Left renal pelvis (tissue), 4 donors: ENCODE measurements at places on chromosomes 1 and 21. TPM values are rescaled to one million over a fixed set of nuclear protein-coding genes. Genes with fewer than 3 reads are reported as not detected.

DNA sequence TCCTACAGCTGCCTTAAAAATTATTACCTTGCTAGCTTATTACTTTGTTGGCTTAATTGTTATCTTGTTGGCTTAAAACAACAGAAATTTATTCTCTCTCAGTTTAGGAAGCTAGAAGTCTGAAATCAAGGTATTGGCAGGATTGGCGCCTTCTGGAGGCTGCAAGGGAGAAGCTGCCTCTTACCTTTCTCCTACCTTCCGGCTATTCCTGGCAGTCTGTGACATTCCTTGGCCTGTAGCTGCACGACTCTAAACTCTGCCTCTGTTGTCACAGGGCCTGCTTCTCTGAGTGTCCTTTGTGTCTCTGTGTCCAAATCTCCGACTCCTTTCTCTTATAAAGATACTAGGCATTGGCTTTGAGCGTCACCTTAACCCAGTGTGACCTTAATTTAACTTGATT is 579.9 kb upstream of the B3GALT2 start:
- DNase-seq, result no peak

Gene EXTL2
- 96.4 TPM for polyA plus RNA-seq

DNA sequence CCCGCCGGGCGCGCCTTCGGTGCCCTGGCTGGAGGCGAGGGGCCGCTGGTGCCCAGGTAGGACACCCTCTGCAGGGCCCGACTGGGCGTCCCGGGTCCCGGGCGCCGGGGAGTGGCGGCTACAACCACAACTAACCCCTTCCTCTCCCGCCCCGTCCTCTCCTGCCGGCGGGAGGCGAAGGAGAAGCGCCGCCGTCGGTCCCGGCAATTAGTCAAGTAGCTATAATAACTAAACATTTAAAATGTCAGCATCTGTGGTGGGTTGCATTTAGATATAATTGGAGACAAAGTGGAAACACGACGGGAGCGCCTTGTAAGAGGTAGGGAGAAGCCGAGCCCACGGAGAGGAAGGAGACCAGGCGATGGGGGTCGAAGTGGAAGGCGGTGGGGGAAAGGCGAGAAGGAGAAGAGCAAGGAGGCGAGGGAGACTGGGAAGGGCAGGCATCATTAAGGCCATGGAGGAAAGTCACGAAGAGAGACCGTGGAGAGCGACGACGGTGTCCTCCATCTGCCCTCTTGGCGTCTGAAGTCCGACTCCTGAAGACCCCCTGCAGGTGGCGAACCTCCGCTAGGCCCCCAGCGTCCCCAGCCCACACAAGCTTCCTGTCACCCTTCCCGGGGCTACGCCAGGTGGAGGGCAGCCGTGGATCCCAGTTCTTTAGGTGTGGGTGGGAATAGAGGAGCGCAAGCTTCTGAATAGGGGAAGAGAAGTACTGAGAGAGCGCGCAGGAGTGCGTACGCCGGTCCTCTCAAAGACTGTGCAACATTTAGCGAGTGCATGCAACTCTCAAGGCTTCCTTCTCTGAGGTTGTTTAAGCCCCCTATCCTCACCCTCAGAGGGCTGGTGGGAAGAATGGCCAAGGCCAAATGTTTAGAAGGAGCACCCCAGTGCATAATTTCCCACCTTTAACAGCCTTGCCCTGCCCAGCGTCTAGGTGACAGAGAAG is 1.6 kb downstream of the CNIH3 start:
- no peak for DNase-seq

GRCh38 chr21:42062236-42063022 is 8.7 kb upstream of the UMODL1 start:
- no peak for DNase-seq

GRCh38 chr1:152996633-152997400 is 4.7 kb upstream of the SPRR3 start:
- DNase-seq, result no peak

DNA sequence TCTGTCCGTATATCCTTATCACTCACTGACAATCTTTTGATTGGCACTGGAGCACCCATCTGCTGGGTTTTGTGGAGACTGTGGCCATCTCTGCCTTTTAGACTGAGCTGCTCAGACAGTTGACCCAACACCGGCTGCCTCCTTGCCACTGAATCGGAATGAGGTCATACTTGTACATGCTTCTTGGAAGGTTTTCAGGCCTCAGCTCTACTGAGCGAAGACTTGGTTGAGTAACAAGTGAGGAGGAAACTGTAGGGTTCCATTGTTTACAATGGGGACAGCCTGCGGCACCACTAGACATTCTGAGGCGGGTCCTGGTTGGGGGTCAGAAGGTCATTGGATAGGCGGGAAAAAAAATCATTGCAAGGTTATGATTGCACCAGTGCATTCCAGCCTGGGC is 320.3 kb downstream of the KIF26B start:
- no peak for DNase-seq

DNA sequence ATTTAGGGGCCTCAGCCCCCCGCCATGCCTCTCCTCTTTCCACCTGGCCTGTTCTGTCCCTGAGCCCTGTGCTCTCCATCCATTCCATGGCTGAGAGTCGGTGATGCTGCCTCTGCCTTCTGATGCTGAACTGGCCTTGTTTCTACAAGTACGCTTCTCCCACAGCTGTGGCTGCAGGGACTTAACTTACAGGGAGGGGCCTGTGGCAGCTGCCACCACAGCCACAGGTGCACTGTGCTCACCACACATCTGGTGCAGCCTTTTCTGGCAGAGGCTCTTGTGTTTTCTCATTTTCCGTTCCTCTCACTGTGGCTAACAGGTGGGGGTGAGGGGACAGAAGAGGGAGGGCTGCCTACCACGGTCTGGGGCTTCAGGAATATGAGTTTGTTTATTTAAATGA is 4.2 kb downstream of the FMO1 start:
- no peak for DNase-seq

DNA sequence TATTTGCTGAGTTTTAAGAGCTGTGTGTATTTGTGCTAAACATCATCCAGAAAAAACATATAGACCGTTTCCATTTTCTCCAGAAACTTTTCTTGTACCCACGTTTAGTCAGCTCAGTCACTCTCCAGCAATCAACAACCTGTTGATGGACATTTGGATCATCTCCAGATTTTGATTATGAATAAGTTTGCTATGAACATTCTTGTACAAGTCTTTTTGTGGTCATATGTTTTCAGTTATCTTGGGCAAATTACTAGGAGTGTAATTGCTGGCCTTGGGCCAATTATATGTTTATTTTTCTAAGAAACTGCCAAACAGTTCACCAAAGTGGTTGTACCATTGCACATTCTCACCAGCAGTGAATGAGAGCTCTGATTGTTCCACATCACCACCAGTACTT is 221.8 kb downstream of the CENPF start:
- no peak for DNase-seq

DNA sequence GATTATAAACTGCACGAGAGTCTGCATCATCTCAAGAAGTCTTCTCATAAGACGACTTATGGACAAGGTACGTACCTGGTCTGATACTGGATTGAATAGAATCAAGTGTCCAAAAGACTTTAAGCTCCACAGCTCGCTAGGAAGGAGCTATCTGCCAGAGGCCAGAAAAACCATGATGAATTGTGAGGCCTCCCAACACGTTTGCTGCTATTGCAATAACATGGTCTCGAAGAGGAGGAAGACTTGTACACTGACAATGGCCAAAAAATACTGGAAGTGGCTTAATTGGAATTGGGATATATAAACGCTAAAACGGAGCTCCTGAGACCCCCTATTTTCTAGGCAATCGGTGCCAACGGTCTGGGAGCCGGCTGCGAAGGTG is 534 bp downstream of the DNAJC28 start:
- DNase-seq, result no peak

- no peak for DNase-seq
These were observed 124.0 kb downstream of the CNIH3 start for GRCh38 chr1:224739997-224740684.

DNA sequence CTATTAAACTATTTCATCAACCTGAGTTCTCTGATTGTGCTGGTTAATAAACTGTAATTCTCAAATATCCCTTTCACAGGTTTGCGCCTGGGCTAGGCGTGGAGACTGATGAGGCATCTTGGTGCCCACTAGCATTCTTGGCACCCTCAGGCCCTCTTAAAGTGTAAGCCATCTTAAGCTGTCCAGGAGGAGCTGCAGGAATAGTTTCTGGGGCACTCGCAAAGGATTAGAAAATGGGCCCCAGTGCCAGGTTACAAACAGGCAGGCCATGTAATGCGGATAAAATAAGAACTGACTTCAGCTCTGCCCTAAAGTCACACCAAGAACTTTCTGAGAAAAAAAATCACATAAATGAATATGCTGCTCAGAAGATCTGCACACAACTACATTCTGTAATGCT is 1.1 kb downstream of the CASQ2 start:
- DNase-seq, result no peak

DNA sequence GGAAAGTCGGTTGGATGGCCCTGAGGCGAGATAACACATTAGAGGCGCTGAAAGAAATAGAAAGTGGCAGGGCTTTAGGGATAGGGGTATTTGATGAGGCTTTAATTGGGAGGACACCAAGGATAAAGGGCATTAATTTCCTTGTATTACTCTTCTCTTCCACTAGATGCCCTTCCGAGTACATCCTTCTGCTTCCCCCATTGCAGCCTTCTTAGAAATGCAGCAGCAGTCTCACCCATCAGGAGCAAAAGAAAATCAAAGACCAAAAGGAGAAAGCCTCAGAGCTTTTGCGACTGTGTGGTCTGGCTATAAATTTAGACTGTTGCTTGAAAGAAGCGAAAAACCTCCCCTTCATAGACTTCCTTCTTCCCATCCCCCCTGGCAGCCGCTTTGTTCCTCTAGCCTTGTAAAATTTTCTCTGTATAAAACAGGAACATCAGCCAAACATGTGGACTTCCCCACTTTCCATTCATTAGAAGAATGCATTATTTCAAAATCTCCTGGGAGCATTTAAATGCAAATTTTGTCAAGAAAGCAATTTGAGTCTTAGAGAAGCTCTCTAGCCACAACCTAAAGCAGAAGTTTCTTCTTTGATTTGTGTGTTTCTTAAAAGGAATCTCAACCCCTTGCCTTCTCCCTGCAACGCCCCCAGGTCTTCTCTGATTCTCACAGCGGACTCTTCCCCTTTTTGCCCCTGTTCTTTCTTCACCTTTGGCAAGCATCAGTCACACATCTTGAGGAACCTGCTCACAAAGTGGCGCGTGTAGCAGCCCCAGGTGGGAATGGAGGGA is 76.6 kb downstream of the NDUFS5 start:
- DNase-seq, result no peak

DNA sequence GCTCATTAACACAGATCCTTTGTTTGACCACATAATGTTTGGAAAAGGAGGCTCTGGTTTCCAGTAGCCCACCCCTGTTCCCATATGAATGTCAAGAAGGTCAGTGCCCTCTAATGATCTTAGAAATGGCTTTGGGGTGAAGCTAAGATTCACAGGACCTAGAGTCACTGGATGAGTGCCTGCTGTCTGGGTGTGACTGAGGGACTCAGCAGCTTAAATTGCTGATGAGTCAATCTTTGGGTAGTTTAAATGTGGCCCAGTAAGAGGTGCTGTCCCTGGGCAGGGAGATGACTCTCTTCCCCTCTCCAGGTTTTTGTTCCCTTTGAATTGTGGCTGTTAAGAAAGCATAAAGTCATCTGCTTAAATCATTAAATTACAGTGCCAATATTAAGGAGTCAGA is 50.6 kb downstream of the L1TD1 start:
- DNase-seq, result no peak

DNA sequence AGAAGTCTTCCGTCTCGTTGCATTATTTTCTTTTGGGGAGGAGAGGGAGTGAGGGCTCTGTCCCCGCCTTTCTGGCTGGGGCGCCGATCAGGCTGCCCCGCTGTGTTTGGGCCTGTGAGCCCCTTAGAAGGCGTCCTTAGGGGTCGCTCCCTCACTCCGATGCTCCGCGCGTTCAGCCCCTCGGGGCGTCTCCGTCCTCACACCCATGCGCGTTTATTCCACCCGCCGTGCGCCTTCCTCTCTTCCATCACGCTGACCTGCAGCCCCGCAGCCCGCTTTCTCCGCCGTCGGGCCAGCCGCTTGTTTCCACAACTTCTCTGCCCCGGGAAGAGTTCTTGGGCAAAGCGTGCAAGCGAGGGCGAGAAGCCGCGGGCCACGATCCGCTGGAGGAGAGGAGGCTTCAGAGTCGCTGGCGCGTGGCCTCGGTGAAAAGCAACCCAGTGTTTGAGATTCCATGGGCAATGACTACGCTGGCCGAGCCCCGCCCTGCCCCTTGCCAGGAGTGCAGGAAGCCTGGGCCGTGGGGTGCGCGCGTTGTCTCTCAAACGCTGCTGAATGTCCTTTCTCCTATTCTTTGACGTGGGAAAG is 27.7 kb downstream of the TRIM11 start:
- DNase-seq, result no peak

Gene DFFA
- polyA plus RNA-seq, result 40.5 TPM

DNA sequence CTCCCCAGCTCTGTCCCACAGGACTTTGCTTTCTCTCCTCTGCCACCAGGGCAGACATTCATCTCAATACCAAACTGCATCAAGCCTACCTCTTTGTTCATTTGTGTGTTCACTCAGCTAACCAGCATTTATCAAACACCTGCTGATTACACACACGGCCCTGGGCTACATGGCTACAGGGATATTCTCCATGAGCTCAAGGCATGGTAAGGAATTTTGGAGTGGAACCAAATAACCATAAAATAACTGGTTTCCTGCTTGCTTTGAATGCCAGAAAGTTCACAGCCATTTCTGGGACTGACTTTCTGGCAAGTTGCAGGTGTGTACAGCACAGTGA is 54.6 kb downstream of the LDLRAD2 start:
- DNase-seq, result no peak

Gene UMODL1
- not detected for polyA plus RNA-seq

- no peak for DNase-seq
These were observed 113.4 kb downstream of the DHRS3 start for GRCh38 chr1:12504601-12505000.

DNA sequence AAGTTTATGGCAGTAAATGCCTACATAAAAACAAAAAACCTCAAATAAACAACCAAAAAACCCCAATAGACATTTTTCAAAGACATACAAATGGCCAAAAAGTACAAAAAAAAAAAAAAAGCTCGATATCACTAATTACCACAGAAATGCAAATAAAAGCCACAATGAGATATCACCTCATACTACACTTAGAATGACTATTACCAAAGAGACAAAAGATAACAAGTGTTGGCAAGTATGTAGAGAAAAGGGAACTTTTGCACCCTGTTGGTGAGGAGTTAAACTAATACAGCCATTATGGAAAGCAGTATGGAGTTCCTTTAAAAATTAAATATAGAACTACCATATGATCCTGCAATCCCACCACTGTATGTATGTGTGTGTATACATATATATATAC is 21.1 kb downstream of the SLC25A24 start:
- DNase-seq, result no peak

Gene LCK
- 5.1 TPM for polyA plus RNA-seq

- DNase-seq, result no peak
These were observed 51.5 kb downstream of the FOXO6 start for GRCh38 chr1:41412748-41413147.
